Sigmoid colon (tissue), 7 donors: ENCODE measurements at places on chromosomes 11 and 22. TPM values are rescaled to one million over a fixed set of nuclear protein-coding genes. Genes with fewer than 3 reads are reported as not detected.

DNA sequence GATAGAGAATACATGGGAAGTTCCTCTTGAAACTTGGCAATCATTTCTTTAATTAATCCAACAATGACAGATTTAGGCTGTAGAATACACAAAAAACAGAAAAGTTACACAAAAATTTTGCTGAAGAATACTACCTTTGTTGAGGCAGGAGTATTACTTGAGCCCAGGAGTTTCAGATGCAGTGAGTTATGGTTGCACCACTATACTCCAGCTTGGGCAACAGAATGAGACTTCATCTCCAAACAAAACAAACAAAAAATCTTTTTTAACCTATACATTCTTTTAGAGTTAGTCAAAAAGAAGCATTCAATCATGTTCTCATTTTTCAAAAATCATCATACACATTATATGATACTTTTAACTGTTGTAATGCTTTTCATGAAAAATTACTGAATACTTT is 22.1 kb downstream of the UEVLD start:
- no peak overlapping the region for H3K4me3 ChIP-seq
- H3K36me3 ChIP-seq = peaks cover 88% of the 10 kb centered on the region
- H3K4me1 ChIP-seq = no peaks in the 10 kb centered on the region
- H3K27ac ChIP-seq = no peak overlapping the region

- no peaks in the 10 kb centered on the region for H3K4me1 ChIP-seq
- no peaks in the 10 kb centered on the region for H3K27me3 ChIP-seq
- H3K36me3 ChIP-seq = no peaks in the 10 kb centered on the region
Observed at GRCh38 chr11:120882175-120882574, 141.7 kb upstream of the TBCEL start.

DNA sequence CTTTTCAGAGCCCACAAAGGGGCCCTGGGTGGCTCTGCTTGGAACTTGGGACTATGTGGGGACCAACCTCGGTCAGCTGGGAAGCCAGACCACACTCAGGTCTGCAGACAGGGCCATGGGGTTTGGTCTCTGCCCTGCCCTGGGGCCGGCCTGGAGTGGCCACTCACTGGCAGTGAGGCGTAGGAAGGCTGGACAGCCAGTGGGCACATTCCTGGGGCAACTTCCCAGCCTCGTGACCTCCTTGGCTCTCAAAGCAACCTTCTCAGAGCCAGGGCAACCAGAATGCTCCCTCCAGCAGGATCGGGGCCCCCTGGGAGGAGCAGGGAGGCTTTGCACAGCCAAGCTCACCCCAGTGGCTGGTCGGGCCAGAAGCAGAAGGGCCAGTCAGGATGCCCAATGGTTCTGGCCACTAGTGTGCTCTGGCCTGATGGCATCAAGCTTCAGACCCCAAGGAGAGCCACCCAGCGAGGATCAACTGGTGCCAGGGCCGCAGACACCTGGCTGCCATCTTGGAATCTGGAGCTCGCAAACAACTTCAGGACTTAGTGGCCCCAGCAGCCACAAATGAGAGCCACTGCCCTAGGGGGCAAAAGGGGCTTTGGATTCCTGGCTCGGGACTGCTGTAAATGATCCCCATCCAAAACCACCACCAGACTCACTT is 87.1 kb downstream of the MYEOV start:
- no peaks in the 10 kb centered on the region for H3K36me3 ChIP-seq
- no peak overlapping the region for H3K27ac ChIP-seq
- no peaks in the 10 kb centered on the region for H3K27me3 ChIP-seq
- peak; percentile 53 for DNase-seq
- no peaks in the 10 kb centered on the region for H3K4me1 ChIP-seq

GRCh38 chr11:49995565-49995964 is 13.2 kb upstream of the OR4C12 start:
- H3K4me1 ChIP-seq = no peaks in the 10 kb centered on the region
- H3K36me3 ChIP-seq = no peaks in the 10 kb centered on the region
- no peak overlapping the region for H3K27ac ChIP-seq
- DNase-seq = no peak
- no peaks in the 10 kb centered on the region for H3K27me3 ChIP-seq

- peak; percentile 32 for DNase-seq
- no peaks in the 10 kb centered on the region for H3K4me1 ChIP-seq
- H3K36me3 ChIP-seq = no peaks in the 10 kb centered on the region
- no peak overlapping the region for H3K27ac ChIP-seq
- H3K27me3 ChIP-seq = no peaks in the 10 kb centered on the region
Observed at GRCh38 chr11:45392591-45393091, 106.5 kb upstream of the SYT13 start.

GRCh38 chr11:87030458-87031054 is 7.2 kb upstream of the TMEM135 start:
- no peaks in the 10 kb centered on the region for H3K27me3 ChIP-seq
- no peaks in the 10 kb centered on the region for H3K36me3 ChIP-seq
- DNase-seq = no peak
- peaks cover 10% of the 10 kb centered on the region for H3K4me1 ChIP-seq
- H3K4me3 ChIP-seq = no peak overlapping the region

GRCh38 chr22:34973926-34974325 is 92.0 kb upstream of the ISX start:
- H3K27ac ChIP-seq = no peak overlapping the region
- no peaks in the 10 kb centered on the region for H3K36me3 ChIP-seq
- H3K27me3 ChIP-seq = no peaks in the 10 kb centered on the region
- no peak overlapping the region for H3K4me3 ChIP-seq

- H3K27ac ChIP-seq = no peak overlapping the region
- H3K4me3 ChIP-seq = no peak overlapping the region
- H3K27me3 ChIP-seq = no peaks in the 10 kb centered on the region
- no peaks in the 10 kb centered on the region for H3K36me3 ChIP-seq
- H3K4me1 ChIP-seq = no peaks in the 10 kb centered on the region
Observed at GRCh38 chr11:105164208-105164607, 24.6 kb upstream of the CARD18 start.

DNA sequence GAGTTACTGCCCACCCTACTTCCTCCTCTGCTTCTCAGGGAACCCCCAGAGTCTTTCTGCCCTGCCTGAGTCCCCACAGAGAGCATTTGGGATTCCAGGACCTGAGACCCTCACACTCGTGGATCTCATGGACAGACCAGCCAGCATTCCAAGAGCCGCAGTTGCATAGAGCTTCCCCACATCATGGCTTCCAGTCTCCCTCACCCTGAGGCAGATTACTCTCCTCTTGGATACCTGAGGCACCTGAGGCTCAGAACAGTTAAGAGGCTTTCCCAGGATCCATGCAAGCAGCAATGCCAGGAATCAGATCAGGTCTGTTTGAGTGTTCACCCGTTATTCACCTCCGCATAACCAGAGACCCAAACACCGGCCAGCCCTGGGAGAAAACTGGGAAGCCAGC is 102.2 kb downstream of the TRIM29 start:
- H3K27ac ChIP-seq = no peak overlapping the region
- no peak for DNase-seq
- no peak overlapping the region for H3K4me3 ChIP-seq
- no peaks in the 10 kb centered on the region for H3K36me3 ChIP-seq
- no peaks in the 10 kb centered on the region for H3K4me1 ChIP-seq
- no peaks in the 10 kb centered on the region for H3K27me3 ChIP-seq

DNA sequence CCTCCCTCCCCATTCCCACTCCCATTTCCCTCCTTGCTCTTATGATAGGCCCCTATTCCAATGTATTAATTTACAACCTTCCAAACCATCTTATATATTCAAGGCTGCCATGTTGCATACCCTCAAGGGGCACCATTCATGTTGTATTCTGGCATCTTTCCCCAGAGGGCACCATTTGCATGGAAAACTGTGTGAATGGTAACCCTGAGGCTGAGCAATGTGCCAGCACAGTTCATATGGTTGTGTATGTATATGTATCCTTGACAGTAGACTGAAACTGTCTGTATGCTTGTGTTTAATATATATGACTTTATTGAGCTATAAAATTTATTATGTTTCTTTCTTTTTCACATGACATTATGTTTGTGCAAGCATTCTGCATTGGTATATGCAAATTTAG is 7.3 kb downstream of the RASSF10 start:
- H3K36me3 ChIP-seq = no peaks in the 10 kb centered on the region
- DNase-seq = no peak
- no peaks in the 10 kb centered on the region for H3K4me1 ChIP-seq
- H3K27me3 ChIP-seq = no peaks in the 10 kb centered on the region

- H3K36me3 ChIP-seq = no peaks in the 10 kb centered on the region
- no peaks in the 10 kb centered on the region for H3K4me1 ChIP-seq
- H3K27me3 ChIP-seq = no peaks in the 10 kb centered on the region
Observed at GRCh38 chr11:115505175-115505574, 960 bp upstream of the CADM1 start.

GRCh38 chr11:30666817-30667216 is 80.7 kb upstream of the MPPED2 start:
- no peak overlapping the region for H3K27ac ChIP-seq
- DNase-seq = no peak
- no peak overlapping the region for H3K4me3 ChIP-seq

DNA sequence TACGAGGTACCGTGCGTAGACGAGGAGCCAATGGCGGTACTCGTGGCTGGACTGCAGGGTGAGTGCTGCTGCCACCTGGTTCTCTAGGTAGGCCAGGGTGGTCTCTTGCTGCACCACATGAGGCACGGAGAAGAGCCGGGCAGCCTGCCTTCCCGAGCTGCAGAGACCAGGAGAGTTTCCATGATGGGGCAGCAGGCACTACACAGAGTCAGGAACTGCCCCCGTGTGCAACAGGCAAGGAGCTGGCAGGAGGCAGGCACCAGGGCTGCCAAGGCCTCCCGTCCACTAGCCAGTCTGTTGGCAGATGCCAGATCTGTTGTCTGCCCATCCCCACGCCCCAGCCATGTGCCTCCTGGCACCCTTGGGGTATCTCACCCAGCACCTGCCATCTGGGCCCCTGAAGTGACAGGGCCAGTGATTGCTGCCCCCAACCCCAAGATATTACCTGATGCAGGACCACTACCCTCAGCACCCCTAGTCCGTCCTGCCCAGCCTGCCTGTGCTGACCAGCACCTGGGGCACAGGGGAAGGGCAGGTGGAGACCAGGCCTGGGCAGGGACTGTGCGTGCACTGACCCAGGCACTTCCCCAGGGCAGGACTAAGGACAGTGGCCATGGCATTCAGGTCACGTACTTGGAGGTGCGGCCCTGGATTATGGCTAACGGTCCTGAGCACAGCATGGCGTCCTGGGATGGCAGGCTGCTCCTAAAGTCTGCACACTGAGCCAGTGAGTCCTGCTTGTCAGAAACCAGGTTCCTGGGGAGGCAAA is 62.0 kb upstream of the CLTCL1 start:
- H3K27me3 ChIP-seq = no peaks in the 10 kb centered on the region
- H3K36me3 ChIP-seq = peaks cover 100% of the 10 kb centered on the region
- H3K27ac ChIP-seq = no peak overlapping the region
- H3K4me1 ChIP-seq = no peaks in the 10 kb centered on the region
- no peak overlapping the region for H3K4me3 ChIP-seq

DNA sequence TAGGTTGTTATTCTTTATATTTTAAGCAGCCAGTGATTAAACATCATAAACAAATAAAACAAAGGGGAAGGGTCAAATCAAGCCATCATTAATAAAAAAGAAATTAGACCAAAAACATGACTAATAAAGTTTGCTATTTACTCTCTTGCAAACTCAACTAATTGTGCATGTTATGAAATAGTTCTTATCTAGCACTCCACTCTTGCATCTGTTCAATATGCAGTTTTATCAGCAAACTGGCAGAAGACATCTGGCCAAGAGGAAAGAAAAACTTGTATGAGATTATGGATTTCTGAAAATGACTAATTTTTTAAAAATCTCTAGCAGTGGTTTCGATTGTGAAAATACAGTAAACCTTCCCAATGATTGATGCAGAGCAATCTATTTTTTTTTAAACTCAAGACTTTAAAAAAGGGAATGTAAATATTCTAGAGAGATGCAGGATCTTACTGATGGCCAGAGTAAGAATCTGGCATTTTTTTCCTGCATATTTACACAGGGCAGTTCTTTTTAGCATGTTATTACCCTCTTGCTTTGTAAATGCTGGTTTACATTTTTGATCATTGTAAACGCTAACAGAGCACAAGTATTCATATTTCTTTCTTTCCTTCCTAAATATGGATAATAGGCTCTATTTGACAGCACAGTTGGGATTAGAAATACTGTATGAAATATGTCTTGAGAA is 83.3 kb downstream of the GRIA4 start:
- DNase-seq = no peak
- H3K27ac ChIP-seq = no peak overlapping the region
- H3K4me3 ChIP-seq = no peak overlapping the region
- no peaks in the 10 kb centered on the region for H3K36me3 ChIP-seq
- no peaks in the 10 kb centered on the region for H3K27me3 ChIP-seq
- no peaks in the 10 kb centered on the region for H3K4me1 ChIP-seq

DNA sequence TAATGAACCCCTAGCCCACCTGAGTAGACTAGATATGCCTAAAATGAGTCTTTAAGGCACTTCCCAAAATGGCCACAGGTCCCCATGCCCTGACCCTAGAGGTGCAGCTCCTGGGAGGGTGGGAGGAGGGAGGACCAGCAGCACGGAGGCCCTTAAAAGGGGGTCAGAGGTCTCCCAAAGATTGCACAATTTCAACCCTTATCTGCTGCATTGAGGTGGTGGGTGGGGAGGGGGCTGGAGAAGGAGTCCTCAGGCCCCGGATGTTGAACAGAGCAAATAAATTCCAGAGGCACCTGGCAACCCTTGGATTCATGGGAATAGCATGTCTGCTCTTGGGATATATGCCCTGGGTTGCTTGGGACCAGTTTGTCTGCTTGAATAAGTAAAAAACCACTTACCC is 57.6 kb downstream of the NAV2 start:
- peaks cover 45% of the 10 kb centered on the region for H3K4me1 ChIP-seq
- no peak for DNase-seq
- H3K27ac ChIP-seq = no peak overlapping the region
- H3K4me3 ChIP-seq = no peak overlapping the region
- no peaks in the 10 kb centered on the region for H3K27me3 ChIP-seq
- no peaks in the 10 kb centered on the region for H3K36me3 ChIP-seq

The MFRP gene
- total RNA-seq = not detected

The MMP27 gene
- not detected for total RNA-seq

- H3K36me3 ChIP-seq = no peaks in the 10 kb centered on the region
- DNase-seq = no peak
- H3K27ac ChIP-seq = no peak overlapping the region
- peaks cover 24% of the 10 kb centered on the region for H3K4me1 ChIP-seq
Observed at GRCh38 chr11:75242722-75243600, 2.4 kb downstream of the TPBGL start.

GRCh38 chr22:50105208-50106100 is 15.6 kb downstream of the MOV10L1 start:
- H3K4me3 ChIP-seq = no peak overlapping the region
- H3K27me3 ChIP-seq = no peaks in the 10 kb centered on the region
- DNase-seq = no peak
- no peaks in the 10 kb centered on the region for H3K36me3 ChIP-seq
- H3K27ac ChIP-seq = no peak overlapping the region
- H3K4me1 ChIP-seq = no peaks in the 10 kb centered on the region

- no peak within 1 kb of the TSS for H3K4me3 ChIP-seq
- H3K27me3 ChIP-seq = peaks cover 15% of the 10 kb centered on the region
- no peak for DNase-seq
- no peaks in the 10 kb centered on the region for H3K36me3 ChIP-seq
- H3K4me1 ChIP-seq = no peaks in the 10 kb centered on the region
Observed at GRCh38 chr11:124611064-124611463, at the start of gene PANX3. TSS of gene PANX3 (plus strand) at chr11:124611428. CDS start at chr11:124611557, 129 bp downstream.

The ARHGAP42 gene
- total RNA-seq = 6.6 TPM

The MUC6 gene
- not detected for total RNA-seq
